Skeletal muscle cell (primary cell): ENCODE measurements at places on chromosomes 6 and 20.

DNA sequence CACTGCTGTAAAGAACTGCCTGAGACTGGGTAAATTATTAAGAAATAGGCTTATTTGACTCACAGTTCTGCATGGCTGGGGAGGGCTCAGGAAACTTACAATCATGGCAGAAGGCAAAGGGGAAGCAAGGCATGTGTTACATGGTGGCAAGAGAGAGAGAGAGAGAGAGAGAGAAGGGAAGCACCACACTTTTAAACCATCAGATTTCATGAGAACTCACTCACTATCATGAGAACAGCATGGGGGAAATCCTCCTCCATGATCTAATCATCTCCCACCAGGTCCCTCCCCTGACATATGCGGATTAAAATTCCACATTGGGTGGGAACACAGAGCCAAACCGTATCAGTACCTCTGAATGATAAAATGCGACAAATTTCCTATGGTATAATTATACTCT, 203.9 kb upstream of the MARCKS start:
- DNase-seq: no peak

DNA sequence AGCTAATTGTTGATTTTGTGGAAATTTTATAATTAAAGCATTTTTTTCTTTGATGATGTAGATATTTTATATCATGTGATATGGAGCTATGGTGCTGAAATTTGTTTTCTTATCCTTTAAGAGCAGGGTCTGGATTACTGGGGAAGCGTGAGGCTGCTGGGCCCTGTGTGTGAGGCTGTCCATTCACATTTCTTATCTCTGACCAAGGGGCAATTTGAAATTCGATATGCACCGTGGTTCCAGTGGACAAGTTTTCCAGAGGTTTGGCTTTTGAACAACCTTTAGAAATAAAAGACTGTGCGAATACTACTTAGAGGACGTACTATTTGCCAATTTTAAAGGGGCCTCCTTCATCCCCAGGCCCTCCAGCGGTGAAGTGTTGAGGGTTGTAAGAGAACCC, 3.7 kb downstream of the ERMARD start:
- DNase-seq: no peak

- DNase-seq: no peak
Observed at GRCh38 chr20:50381771-50382593, 128.2 kb upstream of the PTPN1 start.

DNA sequence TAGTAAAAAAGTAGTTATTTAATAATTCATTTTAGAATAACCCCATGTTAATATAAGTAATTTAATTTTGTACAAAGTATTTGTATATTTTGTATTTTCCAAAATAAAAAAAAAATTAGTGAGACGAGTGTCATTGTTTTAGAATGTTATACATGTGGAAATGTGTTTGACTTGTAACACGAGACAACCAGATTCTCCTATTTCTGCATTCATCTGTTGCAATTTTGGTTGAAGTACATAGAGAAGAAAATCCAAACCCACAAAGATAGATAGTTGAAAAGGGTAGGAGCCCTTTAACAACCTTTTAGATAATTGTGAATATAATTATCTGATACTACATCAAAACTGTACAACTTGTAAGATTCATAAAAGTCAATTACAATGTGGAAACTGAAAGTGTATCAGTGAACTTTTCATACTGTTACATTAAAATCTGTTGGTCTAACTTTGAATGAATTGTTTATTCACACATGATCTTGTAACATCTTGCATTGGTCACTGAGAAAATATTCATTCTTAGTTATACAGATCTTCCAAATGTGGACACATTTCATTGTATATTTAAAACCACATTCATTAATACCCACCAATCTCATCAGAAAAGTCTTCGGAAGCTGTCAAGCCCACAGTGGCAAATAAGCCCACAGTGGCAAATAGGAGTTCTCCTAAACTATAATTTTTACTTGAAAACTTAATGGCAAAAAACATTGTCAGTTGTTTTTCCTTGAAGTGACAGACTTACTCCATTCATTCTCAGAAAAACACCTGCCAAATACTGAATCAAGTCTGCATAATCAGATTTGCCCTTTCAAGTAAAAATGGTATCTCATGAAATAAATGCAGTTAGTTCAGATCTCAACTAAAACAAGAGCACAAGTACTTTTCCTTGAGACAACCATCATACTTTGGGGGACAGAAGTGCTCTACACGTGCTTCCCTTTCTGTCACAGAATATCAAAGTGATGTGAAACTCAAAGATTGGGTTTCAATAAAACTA, 52.8 kb downstream of the FKBP5 start:
- no peak for DNase-seq

- DNase-seq: no peak
Observed at GRCh38 chr6:142167486-142167885, 20.4 kb downstream of the VTA1 start.

DNA sequence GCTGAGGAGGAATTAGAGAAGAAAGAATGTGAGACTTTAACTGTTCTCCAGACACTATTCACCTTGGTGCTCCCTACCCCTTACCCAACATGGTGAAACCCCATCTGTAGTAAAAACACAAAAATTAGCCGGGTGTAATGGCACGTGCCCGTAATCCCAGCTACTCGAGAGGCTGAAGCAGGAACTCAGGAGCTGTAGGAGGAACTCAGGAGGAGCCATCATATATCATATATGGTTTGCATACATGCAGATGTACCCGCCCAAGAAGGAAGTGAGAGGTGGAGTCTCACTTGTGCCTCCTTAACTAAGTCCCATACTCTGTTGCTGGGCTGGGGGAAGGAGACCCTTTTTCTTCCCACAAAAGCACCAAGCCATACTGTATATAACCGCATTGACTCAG, 35.5 kb upstream of the ME1 start:
- DNase-seq: no peak

GRCh38 chr20:5118220-5119142, 1.3 kb downstream of the PCNA start:
- no peak for DNase-seq

- DNase-seq: peak; percentile 72
Observed at GRCh38 chr20:44018259-44018941, 103.7 kb downstream of the TOX2 start.

DNA sequence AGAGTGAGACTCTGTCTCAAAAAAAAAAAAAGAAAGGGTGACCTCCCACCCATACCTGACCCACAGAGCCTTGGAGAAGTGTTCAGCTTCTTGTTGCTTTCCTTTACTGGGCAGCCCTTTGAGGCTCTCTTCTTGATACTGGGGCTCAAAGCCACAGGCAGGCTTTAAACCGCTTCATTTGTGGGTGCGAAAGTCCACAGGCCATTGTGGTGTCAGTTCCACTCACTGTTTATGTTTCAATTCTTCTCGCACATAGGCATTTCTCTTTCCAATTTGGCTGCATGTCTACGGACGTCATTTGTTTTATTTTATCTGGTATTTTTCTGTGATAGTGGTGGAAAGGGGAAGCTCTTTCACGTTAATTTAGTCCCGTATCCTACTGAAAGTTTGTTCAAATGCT, 34.6 kb downstream of the PPARD start:
- DNase-seq: no peak

- no peak for DNase-seq
Observed at GRCh38 chr20:13325033-13325432, 104.0 kb downstream of the ISM1 start.

- no peak for DNase-seq
Observed at GRCh38 chr20:60905919-60906318, 346.1 kb upstream of the CDH4 start.

- no peak for DNase-seq
Observed at GRCh38 chr6:127210725-127211124, 55.9 kb upstream of the RNF146 start.

- DNase-seq: no peak
Observed at GRCh38 chr6:43735642-43736199, 34.3 kb upstream of the VEGFA start.

GRCh38 chr6:148999929-149000468, 253.2 kb downstream of the UST start:
- peak; percentile 72 for DNase-seq

DNA sequence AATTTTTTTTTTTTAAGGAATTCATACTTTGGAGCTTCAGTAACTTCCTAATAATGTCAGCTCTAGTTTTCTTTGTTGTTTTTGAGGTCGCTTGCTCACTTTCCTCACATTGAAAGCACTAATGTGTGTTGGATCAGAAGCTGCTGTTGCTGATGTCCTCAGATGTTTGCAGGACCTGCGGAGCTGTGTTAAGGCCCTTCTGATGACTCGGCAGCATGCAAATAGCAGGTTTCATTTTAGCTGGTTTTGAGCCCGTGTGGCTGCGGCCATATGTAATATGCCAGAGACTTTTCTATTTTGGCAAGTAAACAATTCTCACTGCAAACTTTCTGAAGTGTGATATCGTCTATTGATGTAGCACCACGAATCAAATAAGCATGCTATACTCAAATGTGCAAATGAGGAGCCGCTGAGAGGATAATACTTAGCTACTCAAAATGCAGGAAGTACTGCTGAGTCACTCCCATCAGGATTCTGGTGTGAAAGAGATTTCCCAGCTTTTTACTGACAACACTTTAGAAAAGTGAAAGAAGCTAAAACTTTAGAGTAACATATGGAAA, 187.8 kb downstream of the SASH1 start:
- no peak for DNase-seq

GRCh38 chr6:122869437-122870024, 80.5 kb downstream of the SMPDL3A start:
- DNase-seq: peak; percentile 22

- DNase-seq: no peak
Observed at GRCh38 chr6:115908906-115909559, 151.7 kb downstream of the FRK start.

DNA sequence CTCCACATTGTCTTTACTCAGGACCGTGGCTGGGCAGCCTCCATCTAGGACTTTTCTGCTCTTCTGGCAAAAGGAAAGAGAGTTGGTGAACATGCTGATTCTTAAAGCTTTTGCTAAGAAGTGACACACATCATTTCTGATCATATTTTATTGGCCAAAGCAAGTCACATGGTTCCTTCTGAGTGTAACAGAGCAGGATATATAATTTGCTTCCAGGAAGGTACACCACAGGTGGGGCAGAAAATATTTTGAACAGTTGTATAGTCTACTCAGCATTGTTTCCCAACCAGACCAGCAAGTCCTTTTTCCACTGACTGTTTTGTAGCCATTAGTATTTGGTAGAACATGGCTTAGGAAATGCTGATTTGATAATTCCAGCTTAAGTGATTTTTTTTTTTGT, 73.5 kb downstream of the AKAP7 start:
- DNase-seq: no peak

GRCh38 chr6:37131104-37131959, 38.6 kb upstream of the PIM1 start:
- DNase-seq: no peak

GRCh38 chr20:13331536-13331935, 110.5 kb downstream of the ISM1 start:
- no peak for DNase-seq

- no peak for DNase-seq
Observed at GRCh38 chr6:16965689-16966088, 136.2 kb upstream of the STMND1 start.

GRCh38 chr20:17557675-17558006, 12.2 kb upstream of the DSTN start:
- DNase-seq: no peak

DNA sequence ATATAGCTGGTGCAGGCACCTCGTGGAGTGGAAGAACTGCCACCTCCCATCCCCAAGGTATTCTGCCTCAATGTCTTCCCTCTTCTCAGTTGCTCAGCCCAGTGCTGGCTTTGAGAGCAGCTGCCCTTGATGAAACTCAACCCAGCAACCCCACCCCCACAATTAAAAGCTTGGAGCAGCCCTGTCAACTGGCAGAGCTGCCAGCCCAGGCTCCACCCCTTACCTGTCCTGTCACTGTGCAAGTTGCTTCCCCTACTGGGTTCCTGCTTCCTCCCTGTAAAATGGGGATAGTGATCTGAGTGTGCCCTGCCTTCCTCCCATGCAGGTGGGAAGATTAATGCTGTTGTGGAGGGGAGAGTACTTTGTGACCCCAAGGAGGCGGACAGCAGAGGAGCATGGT, 4.5 kb downstream of the TMEM63B start:
- DNase-seq: no peak

DNA sequence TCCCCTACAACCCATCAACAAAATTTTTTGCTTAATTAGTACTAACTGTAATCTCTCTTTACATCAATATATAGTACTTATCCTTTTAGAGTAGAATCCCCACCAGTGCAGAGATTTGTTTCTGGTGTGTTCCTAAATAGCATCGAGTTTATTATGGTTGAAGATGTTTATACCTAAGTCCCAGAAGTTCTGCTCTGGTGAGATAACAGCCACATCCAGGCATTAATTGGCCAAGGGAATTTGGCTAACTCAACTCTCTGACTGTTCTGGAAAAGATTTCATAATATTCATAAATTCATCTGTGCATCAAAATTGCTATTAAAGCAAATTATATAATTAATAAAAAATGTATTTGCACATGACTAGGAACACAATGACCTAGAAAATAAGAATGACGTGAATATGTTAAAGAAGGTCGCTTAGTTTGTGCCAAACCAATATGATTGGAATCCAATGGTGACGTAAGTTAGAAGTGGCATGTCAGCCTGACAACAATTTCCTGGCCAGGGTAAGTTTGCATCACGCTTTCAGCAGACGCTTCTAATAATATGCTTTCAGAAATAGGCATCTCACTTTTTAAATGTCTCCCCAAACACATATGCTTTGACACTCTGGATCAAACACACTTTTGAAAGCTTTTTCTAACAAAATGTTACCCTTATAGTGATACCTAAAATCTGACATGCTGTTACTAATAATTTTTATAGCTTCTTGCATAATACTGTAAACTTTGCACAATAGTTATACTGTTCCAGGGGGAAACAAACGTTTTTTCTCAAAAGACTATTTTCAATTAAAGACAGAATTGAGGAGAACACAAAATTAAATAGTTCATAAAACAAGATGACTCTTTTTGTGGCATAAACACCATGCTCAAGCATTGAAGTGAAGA, 236.7 kb downstream of the TENT5A start:
- peak; percentile 38 for DNase-seq

- no peak for DNase-seq
Observed at GRCh38 chr6:132144456-132144855, 193.3 kb upstream of the CCN2 start.

DNA sequence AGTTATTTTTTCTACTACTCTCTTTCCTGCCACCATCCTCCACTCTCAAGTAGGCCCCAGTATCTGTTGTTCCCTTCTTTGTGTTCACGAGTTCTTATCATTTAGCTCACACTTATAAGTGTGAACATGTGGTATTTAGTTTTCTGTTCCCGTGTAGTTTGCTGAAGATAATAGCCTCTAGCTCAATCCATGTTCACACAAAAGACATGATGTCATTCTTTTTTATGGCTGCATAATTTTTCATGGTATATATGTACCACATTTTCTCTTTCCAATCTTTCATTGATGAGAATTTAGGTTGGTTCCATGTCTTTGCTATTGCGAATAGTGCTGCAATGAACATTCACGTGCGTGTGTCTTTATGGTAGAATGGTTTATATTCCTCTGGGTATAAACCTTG, 237.9 kb upstream of the FERMT1 start:
- no peak for DNase-seq

DNA sequence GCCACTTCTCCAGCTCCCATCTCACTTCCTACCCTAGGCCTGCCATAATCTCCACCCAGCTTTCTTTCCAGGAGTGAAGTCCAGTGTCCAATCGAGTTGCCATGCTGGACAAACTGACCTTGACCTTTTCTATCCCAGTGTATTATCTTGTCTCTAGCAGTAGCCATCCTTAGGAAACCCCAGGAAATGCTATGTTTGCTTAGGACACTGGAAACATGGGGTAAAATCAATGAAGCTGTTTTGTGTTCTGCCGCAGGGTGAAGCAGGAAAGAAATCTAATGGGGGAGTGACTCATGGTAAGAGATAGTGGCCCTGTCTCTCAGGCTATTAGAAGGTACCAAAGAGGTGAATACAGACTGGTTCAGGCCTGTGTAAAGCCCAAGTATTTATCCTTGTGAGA, 1110.1 kb upstream of the FLRT3 start:
- no peak for DNase-seq

GRCh38 chr6:159934181-159934580, 34.7 kb upstream of the IGF2R start:
- DNase-seq: no peak
